GM13976 (cell line): ENCODE measurements at places on chromosomes 2 and 18.

DNA sequence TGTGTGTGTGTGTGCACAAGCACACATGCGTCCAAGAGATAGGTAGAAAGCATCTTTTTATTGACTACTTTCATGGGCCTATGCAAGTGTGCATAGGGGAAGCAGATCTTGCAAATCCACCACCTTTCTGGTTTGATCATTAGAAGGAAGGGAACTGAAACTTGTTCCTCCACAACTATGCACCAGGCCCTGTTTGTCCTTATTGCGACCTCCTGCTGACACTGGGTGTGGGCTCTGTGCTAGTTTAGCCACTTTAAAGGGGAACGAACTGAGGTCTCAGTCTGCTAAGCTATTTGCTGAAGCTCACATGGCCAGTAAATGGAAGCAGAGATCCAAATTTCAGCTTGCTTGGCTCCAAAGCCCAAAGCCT is 32.1 kb upstream of the INSIG2 start:
- peak; percentile 22 for DNase-seq

GRCh38 chr2:107936433-107937359 is 49.6 kb upstream of the SLC5A7 start:
- no peak for DNase-seq

- DNase-seq, result no peak
Observed at GRCh38 chr18:42296723-42297122, 341.7 kb downstream of the PIK3C3 start.

- no peak for DNase-seq
Observed at GRCh38 chr2:239249776-239250175, 151.0 kb downstream of the HDAC4 start.

DNA sequence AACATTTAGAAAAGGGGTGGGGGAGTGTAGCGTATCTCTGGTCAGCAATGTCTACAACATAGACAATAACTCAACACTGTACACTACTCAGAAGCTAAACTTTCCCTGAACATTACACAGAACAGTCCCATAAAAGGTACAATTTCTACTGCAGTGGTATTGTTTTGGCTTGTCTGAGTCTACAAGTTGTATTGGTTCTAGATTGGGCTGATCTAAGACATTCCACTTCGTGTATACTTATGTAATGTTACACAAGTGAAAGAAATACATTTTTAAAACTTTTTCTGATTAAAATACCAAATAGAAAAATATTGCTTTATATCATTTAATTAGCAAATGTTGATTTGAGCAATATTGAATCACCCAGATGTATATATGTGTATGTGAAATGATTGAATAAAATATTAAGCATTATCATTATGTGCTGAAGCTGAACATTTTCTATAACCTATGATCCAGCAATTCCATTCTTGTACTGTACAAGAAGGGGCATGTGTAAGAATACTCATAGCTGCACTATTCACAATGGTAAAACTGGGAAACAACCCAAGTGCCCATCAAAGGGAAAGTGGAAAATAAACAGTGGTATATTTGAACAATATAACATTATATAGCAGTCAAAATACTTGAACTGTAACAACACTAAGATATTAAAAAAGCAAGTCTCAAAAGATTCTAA is 52.4 kb downstream of the VSNL1 start:
- no peak for DNase-seq

GRCh38 chr18:33835419-33835818 is 257.4 kb downstream of the ASXL3 start:
- DNase-seq, result no peak

DNA sequence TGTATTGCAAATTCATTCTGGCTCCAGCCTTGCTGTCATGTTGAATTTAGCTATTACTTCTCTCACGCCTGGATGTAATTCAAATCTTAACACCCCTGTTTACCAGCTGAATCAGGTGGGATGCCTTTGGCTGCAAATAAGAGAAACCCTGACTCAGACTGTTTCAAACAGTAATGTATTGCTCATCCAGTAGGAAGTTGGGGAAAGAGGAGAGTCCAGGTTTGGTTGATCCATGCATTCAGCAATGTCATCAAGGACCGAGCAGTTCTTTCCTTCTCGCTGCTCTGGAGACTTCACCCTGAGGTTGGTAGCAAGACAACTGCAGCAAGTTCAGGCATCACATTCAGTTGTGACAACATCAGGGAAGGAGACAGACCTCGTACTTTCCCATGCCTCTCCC is 6.4 kb upstream of the DARS1 start:
- no peak for DNase-seq

- DNase-seq, result no peak
Observed at GRCh38 chr2:146321175-146321574, 1523.7 kb upstream of the ACVR2A start.

GRCh38 chr2:145273840-145274239 is 753.9 kb upstream of the ZEB2 start:
- DNase-seq, result no peak

DNA sequence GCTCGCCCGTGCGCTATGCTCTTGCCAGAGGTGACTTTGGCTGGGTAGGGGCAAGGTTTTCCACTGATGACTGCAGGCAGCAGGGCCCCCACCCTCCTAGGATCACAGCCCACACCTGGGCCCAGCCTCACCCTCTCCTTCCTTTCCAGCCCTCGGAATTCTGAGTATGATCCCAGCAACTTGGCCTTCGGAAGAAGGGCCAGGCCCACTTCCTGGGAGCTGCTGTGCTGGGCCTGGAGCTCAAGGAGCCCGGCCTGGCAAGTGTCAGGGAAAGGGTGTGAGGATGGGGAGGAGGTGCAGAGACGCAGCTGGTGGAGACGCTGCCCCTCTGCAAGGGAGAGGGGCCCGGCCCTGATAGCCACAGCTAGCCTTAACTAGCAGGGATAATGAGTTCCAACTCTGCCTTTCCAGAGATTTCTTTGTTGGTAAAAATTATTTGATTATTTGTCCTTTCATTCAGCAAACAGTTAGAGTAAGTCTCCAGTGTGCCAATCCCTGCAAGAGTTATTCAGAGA is 1.7 kb upstream of the CNDP1 start:
- no peak for DNase-seq

GRCh38 chr2:22634167-22634566 is 750.8 kb upstream of the KLHL29 start:
- DNase-seq, result no peak

- no peak for DNase-seq
Observed at GRCh38 chr2:49162151-49162550, 7.8 kb upstream of the FSHR start.

DNA sequence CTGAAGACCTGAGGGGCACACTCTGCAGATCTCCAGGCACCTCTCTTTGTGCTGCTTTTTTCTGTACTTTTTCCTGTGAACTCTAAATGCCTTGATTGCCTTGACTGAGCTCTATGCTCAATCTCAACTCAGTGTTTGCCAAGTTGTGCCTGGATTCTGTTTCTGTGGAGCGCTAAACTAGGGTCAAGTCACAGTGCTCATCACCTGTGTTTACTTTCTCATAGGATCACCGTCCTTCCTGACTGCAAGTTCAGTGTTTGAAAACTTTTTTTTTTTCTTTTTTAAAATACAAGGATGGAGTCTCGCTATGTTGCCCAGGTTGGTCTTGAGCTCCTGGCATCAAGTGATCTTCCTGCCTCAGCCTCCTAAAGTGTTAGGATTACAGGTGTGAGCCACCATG is 62.6 kb downstream of the AGPS start:
- DNase-seq, result no peak

DNA sequence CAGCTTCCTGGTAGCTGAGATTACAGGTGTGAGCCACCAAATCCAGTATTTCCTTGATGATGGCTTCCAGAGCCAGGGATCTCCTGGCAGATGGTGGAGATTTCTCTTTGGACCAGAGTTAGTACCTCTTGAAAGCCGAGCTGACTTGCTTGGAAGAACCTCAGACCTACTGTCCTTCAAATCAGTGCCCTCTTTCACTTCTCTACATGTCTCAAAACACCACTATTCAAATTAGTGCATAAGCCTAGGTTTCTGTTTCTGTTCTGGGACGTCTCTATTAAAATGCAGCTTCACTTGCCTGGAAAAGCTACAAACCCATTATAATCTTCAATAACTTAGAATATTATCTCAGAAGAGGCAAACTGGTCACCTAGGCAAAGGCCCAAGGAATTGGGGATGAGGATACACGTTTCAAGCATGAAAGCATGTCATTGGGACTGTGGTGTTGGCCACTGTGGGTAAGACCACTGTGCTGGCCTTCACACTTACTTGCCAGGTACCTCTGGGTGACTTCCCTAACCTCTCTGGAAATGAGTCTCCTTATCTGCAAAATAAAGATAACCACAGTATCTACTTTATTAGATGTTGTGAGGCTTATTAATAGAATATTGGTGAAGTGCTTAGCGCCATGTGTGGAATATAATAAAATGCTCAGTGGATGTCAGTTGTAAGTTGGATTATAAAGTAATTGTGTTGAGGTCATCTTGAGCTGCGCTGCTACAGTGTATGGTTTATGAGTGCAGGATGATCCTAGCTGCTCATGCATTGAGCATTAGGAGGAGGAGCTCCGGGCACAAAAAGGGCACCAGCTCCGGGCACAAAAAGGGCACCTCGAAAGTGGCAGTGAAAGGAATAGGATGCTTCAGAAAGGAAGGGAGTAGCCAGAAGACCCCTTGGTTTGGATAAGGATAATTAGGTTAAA is 84.5 kb downstream of the DOCK10 start:
- DNase-seq, result peak; percentile 74

- DNase-seq, result no peak
Observed at GRCh38 chr18:44388329-44388728, 292.4 kb upstream of the SETBP1 start.

GRCh38 chr2:238431456-238431855 is 4.7 kb downstream of the ASB1 start:
- no peak for DNase-seq

GRCh38 chr18:23003289-23003688 is 70.2 kb downstream of the RBBP8 start:
- DNase-seq, result no peak

DNA sequence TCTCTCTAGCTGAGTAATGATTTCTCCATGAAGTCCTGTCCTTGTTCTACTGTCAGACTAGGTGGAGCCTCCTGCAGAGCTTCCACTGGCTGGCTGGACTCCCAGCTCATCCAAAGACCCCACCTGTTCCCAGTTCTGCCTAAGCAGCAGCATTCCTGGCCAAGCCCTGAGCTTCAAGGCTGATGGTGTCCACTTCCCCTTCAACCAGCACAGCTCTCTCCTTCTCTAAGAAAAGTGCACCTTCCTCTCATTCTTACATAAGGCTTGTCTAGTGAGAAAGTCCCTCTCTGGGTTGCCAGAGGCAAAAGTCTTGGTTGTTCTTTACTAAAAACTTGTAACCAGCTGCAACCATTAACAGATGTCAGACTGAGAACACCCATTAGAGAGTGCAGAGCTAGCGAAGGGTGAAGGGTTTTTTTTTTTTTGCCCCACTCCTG is 58.9 kb downstream of the CXCR4 start:
- DNase-seq, result no peak

DNA sequence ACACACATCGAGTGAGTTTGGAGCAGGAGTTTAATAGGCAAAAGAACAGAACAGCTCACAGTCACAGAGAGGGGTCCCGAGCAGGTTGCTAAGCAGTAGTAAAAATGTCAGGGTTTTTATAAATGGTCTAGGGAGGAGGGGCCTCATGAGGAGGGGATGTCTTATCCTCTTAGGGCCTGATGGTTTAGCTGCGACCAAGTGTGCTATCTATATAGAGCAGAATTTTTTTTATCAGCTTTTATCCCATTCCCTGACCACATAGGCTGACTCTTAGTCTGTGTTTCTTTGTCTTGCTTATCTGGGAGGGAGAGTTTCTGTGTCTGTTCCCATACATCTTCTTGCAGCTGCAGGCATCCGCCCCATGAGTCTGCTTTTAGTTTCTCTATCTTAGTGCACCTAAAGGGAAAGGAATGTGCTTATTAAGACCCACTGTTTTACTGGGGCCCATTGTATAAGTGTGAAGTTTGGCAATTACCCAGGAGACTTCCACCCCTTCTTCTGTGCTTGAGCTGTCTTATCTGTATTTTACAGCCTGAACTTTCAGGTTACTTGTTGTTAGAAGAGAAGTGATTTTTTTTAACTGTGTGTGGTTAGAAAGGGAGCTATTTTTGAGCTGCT is 30.4 kb upstream of the GMCL1 start:
- DNase-seq, result no peak

DNA sequence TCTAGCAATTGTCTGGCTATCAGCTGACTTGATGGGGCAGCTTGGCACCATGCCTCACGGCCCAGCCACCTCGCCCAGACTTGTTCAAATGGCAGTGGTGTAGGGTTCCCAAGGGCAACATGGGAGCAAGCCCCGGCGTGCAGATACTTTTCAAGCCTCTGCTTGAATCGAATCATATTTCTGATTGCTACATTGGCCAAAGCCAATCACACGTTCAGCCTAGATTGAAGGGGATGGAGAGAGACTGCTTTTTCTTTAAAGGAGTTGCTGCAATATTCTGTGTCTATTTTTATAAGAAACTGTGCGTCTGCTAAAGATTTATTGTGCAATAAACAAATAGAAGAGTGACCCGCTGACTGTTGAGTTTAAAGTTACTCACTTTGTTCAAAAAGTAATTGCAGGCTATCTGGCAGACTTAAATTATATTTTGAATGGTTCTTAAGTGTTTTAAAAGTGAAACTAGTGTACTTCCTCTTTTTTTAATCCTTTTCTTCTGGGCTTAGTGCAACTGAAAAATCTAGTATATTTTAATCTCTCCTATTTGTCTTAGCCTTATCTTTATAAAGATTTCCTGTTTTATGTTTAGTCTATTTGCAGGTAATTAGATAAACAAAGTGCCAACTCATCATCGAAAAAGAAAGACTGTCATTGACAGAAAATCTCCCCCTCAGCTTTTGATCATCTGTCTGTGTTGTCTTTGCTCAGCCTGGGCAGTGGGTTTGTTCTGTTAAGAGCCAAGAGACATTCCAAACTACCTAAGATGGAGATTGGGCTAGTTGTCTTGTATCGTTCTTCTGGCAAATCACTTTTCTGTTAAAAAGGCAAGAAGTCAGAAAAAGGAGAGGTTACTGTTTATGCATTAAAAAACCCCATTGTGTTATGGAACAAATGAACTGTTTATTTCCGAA is 156.1 kb downstream of the TPGS2 start:
- no peak for DNase-seq

- DNase-seq, result no peak
Observed at GRCh38 chr18:58618822-58619595, 9.9 kb downstream of the ALPK2 start.

DNA sequence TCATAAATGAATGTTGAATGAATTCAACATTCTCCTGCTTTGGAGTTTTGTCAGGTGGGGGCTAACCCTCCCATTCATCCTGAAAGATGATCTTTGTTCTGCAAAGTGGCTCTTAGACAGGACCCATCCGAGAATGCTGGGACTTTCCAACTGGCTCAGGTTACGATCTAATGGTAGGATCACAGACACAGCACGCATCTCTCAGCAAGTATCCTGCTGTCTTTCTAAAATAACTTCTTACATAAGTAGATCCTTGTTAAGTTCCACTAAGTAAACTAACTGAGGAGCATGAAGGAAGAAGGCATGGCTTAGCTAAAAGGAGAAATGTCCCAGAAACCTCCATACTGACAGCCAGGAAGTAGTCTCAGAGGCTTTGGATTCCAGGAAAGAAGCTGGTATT is 23.7 kb downstream of the CYP27A1 start:
- DNase-seq, result no peak

DNA sequence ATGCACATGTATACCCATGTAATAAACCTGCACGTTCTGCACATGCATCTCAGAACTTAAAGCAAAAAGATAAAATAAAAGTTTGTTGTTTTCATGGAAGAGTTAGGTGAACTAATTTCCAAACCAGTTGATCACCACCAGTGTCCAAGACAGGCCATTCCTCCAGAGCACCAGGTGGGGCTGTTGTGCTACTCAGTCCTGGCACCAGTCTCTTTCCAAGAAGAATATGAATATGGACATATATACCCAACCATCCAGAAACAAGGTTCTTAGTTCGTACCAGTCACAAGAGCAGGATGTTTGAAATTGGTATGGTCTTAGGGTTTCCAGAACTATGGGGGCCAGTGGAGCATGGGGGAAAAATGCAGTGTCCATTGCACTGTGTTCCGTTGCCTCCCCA is 17.2 kb upstream of the TNP1 start:
- DNase-seq, result no peak
